Ascending aorta (tissue), 2 donors: ENCODE measurements at places on chromosomes 7 and 10. TPM values are rescaled to one million over a fixed set of nuclear protein-coding genes. Genes with fewer than 3 reads are reported as not detected.

- H3K27ac ChIP-seq = peak overlapping the region; percentile 82
- peaks cover 93% of the 10 kb centered on the region for H3K4me1 ChIP-seq
- no peak overlapping the region for H3K4me3 ChIP-seq
- H3K27me3 ChIP-seq = no peaks in the 10 kb centered on the region
Observed at GRCh38 chr10:95388539-95388938, 97.7 kb upstream of the PDLIM1 start.

DNA sequence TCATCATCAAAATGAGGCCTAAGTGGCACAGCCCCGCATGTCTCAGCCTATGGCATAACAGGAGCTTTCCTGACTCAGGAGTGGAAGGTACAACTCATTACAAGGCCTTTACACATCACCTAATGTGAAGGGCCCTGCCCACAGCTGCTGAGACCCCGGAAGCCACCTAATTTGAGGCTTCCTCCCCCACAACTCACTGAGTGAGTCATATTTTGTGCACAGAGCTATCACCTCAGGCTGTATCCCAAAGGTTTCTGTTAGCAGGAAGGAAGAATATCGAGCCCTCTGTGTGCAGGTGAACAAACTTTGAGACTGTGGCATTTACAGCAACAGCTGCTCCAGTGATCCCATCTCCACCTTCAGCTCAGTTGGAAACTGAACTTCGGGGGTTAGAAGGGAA, 20.6 kb downstream of the HTR5A start:
- H3K27me3 ChIP-seq = no peaks in the 10 kb centered on the region
- H3K36me3 ChIP-seq = no peaks in the 10 kb centered on the region
- H3K4me1 ChIP-seq = no peaks in the 10 kb centered on the region

The LLCFC1 gene
- not detected for total RNA-seq

The BTRC gene
- 0.96 TPM for total RNA-seq

The MBL2 gene
- total RNA-seq = not detected

- H3K4me1 ChIP-seq = no peaks in the 10 kb centered on the region
- no peaks in the 10 kb centered on the region for H3K36me3 ChIP-seq
- no peak for DNase-seq
Observed at GRCh38 chr7:142784096-142784495, 13.3 kb downstream of the PRSS2 start.

The DLX5 gene
- total RNA-seq = not detected

The TRPV5 gene
- total RNA-seq = not detected

- no peak overlapping the region for H3K27ac ChIP-seq
- H3K4me1 ChIP-seq = no peaks in the 10 kb centered on the region
- H3K36me3 ChIP-seq = no peaks in the 10 kb centered on the region
- DNase-seq = no peak
Observed at GRCh38 chr10:78359640-78360091, 326.0 kb downstream of the RPS24 start.

DNA sequence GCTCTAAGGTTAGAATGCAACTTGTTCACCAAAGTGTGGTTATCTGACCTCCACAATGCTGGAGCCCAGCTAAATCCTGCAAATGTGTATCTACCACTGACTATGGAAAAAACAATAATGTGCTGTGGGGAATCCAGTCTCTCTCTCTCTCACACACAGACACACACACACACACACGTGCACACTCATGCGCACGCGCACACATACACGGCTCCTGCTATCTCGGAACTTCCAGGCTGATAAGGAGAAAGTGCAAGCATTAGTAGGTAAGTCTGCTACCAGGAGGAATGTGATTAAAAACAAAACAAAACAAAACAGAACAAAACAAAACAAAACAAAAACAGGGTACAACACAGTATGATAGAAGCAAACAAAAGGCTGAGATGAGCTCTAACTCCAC, 205.2 kb downstream of the FRMD4A start:
- no peaks in the 10 kb centered on the region for H3K36me3 ChIP-seq
- H3K4me1 ChIP-seq = no peaks in the 10 kb centered on the region
- no peak overlapping the region for H3K27ac ChIP-seq

The MLXIPL gene
- 297 TPM for total RNA-seq

DNA sequence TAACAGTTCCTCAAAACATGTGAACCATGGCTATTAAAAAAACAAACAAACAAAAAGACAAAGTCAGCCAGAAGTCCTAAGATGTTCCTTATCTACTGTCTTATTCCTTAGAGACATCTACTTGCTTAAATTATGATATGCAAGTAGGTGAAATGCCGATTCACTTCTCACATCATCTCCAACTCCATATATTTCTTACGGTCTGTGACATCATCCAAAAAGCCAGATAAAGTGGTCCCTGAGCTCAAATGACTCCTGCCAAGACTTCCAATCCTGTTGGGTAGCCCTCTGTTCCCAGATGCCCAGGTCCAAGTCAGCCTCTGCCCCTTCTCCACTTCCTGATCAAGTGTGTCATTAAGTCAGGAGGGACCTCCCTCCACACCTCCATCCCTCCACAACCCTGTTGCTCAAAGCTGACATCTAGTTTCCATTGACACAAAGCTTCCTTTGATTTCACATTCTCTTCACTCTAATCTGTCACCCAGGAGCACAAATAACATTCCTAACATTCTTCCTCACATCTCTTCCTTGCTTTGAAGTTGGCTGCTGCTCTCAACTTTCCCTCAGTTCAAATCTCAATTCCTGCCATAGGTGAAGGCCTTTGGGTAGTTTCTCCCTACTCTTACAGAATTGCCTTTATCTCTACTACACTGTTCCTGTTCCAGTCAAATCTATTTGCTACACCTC, 56.1 kb upstream of the PDLIM1 start:
- H3K36me3 ChIP-seq = peaks cover 85% of the 10 kb centered on the region
- no peak for DNase-seq
- H3K4me1 ChIP-seq = peaks cover 4% of the 10 kb centered on the region

DNA sequence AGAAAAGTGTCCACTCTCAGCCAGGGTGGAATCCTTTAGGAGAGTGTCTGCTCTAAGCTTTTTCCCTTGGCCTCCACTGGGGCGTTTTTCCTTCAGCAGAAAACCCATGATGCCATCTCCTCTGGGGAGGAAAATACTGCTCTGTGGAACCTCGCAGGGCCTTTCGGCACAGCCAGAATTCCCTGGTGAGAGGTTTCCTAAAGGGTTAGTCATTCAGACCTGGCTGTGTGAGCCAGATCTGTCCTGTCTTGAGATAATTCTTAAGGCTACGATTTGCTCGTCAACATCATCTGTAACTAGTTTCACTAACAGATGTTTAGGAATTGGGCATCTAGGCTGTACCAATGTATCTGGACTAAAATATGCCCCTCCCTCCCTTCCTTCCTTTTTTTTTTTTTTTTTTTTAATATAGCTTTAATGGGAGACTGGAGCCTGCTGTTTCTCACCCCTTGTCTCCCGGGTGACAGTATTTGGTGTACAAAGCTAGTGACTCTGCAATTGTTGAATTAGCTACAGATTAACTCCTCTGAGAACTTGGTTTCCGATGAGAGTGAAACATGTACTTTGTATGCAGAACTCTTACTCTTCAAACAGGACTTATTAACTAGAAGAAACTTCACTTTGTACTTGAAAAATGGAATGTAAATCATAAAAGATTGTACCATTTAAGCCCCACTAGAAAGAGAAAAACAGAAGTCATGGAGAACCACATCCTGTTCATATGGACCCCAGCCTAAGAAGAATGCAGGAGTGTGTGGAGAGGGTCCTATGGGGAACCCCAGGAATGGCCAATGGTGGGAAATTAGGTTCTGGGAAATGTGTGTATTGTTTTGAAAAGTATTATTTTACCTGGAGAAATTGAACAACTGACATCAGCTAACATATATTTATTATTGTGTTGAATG, 230.9 kb downstream of the CAMK1D start:
- H3K4me3 ChIP-seq = no peak overlapping the region
- DNase-seq = no peak
- peaks cover 6% of the 10 kb centered on the region for H3K4me1 ChIP-seq
- no peaks in the 10 kb centered on the region for H3K27me3 ChIP-seq
- H3K36me3 ChIP-seq = no peaks in the 10 kb centered on the region

- no peak for DNase-seq
- H3K4me3 ChIP-seq = peak overlapping the region; percentile 79
- H3K4me1 ChIP-seq = peaks cover 7% of the 10 kb centered on the region
- peaks cover 50% of the 10 kb centered on the region for H3K36me3 ChIP-seq
- peak overlapping the region; percentile 97 for H3K27ac ChIP-seq
Observed at GRCh38 chr10:3783682-3784432, 1.2 kb downstream of the KLF6 start.

GRCh38 chr7:137371616-137372015, 28.1 kb upstream of the PTN start:
- no peaks in the 10 kb centered on the region for H3K27me3 ChIP-seq
- no peak for DNase-seq
- no peak overlapping the region for H3K4me3 ChIP-seq
- no peaks in the 10 kb centered on the region for H3K4me1 ChIP-seq

The ELMO1 gene
- total RNA-seq = 40.8 TPM

The TMEM225B gene
- total RNA-seq = 0.43 TPM

The GRID1 gene
- total RNA-seq = 1.4 TPM

The UPK3BL1 gene
- 28.5 TPM for total RNA-seq

- H3K4me3 ChIP-seq = no peak overlapping the region
- DNase-seq = no peak
- H3K4me1 ChIP-seq = no peaks in the 10 kb centered on the region
- H3K27ac ChIP-seq = no peak overlapping the region
- no peaks in the 10 kb centered on the region for H3K27me3 ChIP-seq
- no peaks in the 10 kb centered on the region for H3K36me3 ChIP-seq
Observed at GRCh38 chr7:157825325-157825724, 488.5 kb downstream of the DNAJB6 start.

GRCh38 chr7:36546331-36546730, 156.7 kb downstream of the ANLN start:
- H3K36me3 ChIP-seq = no peaks in the 10 kb centered on the region
- no peak overlapping the region for H3K4me3 ChIP-seq
- no peak for DNase-seq
- no peaks in the 10 kb centered on the region for H3K27me3 ChIP-seq

DNA sequence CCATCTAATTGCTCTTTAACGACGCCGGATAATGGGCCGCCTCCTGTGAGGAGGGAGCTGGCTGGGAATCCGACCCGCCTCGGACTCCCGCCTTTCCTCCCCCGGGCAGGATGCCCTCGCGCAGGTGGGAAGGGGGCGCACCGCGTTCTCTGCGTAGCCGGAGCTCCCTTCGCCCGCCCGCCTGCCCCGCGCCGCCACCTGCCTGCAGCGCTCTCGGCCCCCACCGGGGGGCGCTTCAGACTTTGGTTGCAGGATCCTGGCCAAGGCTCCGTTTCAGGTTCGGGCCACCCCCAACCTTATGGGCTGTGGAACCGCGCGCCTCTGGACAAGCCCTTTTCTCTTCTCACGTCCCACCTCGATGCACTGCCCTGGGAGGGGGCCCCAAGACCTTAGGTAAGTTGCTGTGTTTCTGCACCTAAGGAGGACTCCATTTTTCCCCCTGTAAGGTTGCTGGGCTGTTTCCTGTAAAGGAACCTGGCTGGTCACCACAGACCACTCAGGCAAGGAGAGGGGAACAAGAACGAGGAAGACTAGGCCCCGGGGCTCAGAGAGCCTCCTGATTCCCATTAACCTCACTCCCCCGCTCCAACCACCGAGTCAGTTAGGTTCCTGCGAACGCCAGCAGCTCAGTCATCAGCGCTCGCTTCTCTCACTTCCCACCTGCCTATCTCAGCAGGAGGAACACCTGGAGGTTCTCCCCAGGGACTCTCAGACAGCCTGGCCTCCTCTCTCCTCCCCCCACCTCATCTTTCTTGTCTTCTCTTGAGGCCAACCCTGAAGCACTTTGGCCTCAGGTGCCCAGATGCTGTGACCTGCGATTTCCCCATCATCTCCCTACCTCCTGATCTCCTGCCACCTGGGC, 11.3 kb upstream of the KAZALD1 start:
- DNase-seq = no peak
- H3K27me3 ChIP-seq = peaks cover 26% of the 10 kb centered on the region
- H3K36me3 ChIP-seq = no peaks in the 10 kb centered on the region
- peak overlapping the region; percentile 9 for H3K4me3 ChIP-seq
- H3K4me1 ChIP-seq = peaks cover 11% of the 10 kb centered on the region

- H3K27ac ChIP-seq = peak overlapping the region; percentile 75
- no peaks in the 10 kb centered on the region for H3K27me3 ChIP-seq
- DNase-seq = no peak
- peaks cover 28% of the 10 kb centered on the region for H3K4me1 ChIP-seq
- H3K36me3 ChIP-seq = no peaks in the 10 kb centered on the region
- no peak overlapping the region for H3K4me3 ChIP-seq
Observed at GRCh38 chr7:47690902-47691558, 109.1 kb upstream of the TNS3 start.

DNA sequence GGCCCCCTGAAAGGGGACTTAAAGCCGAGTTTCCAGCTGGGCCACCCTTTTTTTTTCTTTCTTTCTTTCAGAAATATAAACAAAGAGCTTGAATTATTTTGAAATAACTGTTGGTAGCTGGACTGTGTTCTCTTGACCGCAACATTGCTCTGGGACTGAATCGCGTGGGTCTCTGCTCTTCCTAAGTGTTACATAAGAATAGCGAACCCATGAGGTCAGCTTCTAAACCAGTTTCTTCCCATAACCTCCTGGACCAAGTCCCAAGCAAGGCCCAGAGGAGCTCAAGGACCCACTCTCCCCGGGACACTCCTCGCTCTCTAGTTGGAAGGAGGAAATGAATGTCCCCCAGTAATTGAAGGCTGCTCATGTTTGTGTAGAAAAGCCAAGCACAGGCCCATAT, 91.1 kb downstream of the CXCL12 start:
- H3K4me1 ChIP-seq = peaks cover 17% of the 10 kb centered on the region
- no peak for DNase-seq
- H3K27me3 ChIP-seq = no peaks in the 10 kb centered on the region
- peak overlapping the region; percentile 82 for H3K27ac ChIP-seq
- no peaks in the 10 kb centered on the region for H3K36me3 ChIP-seq
